ENCODE measurements at places on chromosomes 6 and 20. TPM values are rescaled to one million over a fixed set of nuclear protein-coding genes. Genes with fewer than 3 reads are reported as not detected.

Gene CLDN20
- not detected for total RNA-seq

GRCh38 chr6:142881290-142881689 lies 63.7 kb downstream of the HIVEP2 start:
- no peak for DNase-seq
- H3K27ac ChIP-seq: no peak overlapping the region
- H3K27me3 ChIP-seq: no peaks in the 10 kb centered on the region
- peaks cover 100% of the 10 kb centered on the region for H3K4me1 ChIP-seq
- H3K36me3 ChIP-seq: no peaks in the 10 kb centered on the region

- H3K4me1 ChIP-seq: peaks cover 33% of the 10 kb centered on the region
- no peak overlapping the region for H3K4me3 ChIP-seq
- no peaks in the 10 kb centered on the region for H3K36me3 ChIP-seq
- DNase-seq: no peak
- H3K27ac ChIP-seq: no peak overlapping the region
These were observed 2.7 kb downstream of the FOXC1 start for GRCh38 chr6:1612299-1612973.

DNA sequence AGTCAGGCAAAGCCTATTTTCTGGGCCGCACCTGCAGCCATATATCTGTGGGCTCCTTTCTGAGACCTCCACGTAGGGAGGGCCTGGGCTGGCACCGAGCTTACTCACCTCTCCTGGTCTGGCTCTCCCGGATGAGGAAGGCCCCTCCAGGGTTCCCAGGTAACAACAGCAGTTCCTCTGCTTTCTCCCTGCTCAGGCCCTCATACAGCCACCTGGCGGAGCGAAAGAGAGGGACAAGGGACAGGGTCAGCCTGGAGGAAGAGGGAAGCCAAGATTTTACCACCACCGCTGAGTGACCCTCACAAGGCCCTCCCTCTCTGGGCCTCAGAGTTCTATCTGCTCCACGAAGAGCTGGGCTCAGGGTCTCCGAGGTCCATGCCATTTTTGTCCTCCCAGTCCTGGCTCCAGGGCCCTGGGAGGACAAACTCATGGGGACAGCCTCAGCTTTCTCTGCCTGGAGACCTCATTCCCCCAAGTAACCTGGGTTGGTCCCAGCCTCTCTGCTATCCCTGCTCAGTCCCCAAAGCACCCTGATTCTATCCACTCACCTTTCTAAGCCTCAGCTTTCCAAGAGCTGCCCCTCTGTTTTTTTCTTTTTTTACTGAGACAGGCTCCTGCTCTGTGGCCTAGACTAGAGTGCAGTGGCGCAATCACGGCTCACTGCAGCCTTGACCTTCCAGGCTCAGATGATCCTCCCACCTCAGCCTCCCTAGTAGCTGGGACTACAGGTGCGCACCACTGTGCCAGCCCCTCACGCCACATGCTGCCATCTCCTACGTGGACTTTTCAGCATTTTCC lies 13.3 kb downstream of the SLA2 start:
- no peak overlapping the region for H3K27ac ChIP-seq
- no peak overlapping the region for H3K4me3 ChIP-seq
- no peak for DNase-seq
- H3K36me3 ChIP-seq: peaks cover 33% of the 10 kb centered on the region

DNA sequence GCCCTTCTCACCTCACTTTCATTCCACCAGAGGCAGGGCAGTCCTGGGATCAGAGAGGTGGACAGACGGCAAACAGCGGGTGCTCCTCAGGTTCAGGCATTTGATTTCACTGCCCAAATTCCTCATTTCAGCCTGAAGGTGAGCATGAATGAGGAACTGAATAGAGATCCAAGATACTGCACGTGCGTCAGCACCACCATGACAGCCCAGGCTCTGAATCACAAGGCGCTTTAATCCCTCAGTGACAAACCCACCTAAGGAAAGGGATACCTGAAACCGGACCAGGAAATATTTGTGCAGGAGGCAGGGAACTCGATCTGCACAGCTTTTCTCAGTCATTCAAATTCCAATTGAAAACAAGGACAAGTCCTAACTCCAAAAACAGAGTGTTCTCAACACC lies 174.8 kb upstream of the HEY2 start:
- H3K27ac ChIP-seq: no peak overlapping the region
- H3K4me1 ChIP-seq: no peaks in the 10 kb centered on the region
- no peak overlapping the region for H3K4me3 ChIP-seq

DNA sequence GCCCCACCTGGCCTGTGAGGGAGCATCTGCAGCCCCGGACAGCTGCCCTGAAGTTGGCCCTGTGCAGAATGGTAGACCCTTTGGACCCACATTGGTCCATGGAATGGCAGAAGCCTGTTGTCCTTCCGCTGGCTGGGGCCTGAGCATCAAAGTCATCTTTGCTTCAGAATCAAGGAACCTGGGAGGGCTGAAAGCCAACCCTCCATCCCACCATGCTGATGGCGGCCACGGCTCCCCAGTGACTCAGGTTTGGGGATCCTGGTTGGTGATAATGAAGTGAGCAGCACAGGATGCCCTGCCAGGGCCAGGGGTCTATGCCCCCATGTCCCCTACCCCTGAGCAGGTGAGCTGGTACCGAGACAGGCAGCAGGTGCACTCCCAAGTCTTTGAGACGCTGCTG lies 52.8 kb downstream of the YTHDF1 start:
- H3K4me1 ChIP-seq: no peaks in the 10 kb centered on the region
- H3K4me3 ChIP-seq: no peak overlapping the region
- H3K27ac ChIP-seq: no peak overlapping the region
- no peaks in the 10 kb centered on the region for H3K36me3 ChIP-seq
- no peaks in the 10 kb centered on the region for H3K27me3 ChIP-seq

GRCh38 chr6:108091288-108091687 lies 16.7 kb upstream of the OSTM1 start:
- no peak for DNase-seq
- H3K4me3 ChIP-seq: no peak overlapping the region
- no peaks in the 10 kb centered on the region for H3K36me3 ChIP-seq
- no peak overlapping the region for H3K27ac ChIP-seq
- H3K27me3 ChIP-seq: peaks cover 4% of the 10 kb centered on the region
- H3K4me1 ChIP-seq: no peaks in the 10 kb centered on the region
